ENCODE measurements at places on chromosomes 6 and 20. TPM values are rescaled to one million over a fixed set of nuclear protein-coding genes. Genes with fewer than 3 reads are reported as not detected.

Gene RAD21L1
- total RNA-seq = under 0.01 TPM

Gene MLIP
- 0.32 TPM for total RNA-seq

Gene CLPSL2
- not detected for total RNA-seq

Gene PLG
- total RNA-seq = not detected

Gene HLA-DOB
- 0.32 TPM for total RNA-seq

Gene MEI4
- total RNA-seq = not detected

Gene SERINC3
- total RNA-seq = 95.7 TPM

Gene ARMH2
- total RNA-seq = not detected

Gene PROKR2
- total RNA-seq = not detected

Gene SIRPB1
- total RNA-seq = 0.17 TPM

Gene ULBP3
- total RNA-seq = 9.5 TPM

Gene KHDRBS2
- not detected for total RNA-seq

Gene NRN1
- 0.09 TPM for total RNA-seq

Gene IL22RA2
- total RNA-seq = not detected

Gene CYP24A1
- total RNA-seq = 0.09 TPM

Gene SLC22A16
- not detected for total RNA-seq

Gene LINC00237
- not detected for total RNA-seq

Gene CALHM5
- total RNA-seq = 8.4 TPM

Gene RGS17
- total RNA-seq = 15.1 TPM

Gene ZSCAN23
- 6.1 TPM for total RNA-seq

Gene UBD
- 0.09 TPM for total RNA-seq

Gene VNN1
- not detected for total RNA-seq

Gene DEF6
- 4.4 TPM for total RNA-seq
